NCI-H1092 (cell line): ENCODE measurements at places on chromosomes 13 and 19.

GRCh38 chr13:50891206-50891605, 18.4 kb upstream of the RNASEH2B start:
- no peak for DNase-seq

GRCh38 chr19:4401769-4402170, 670 bp upstream of the CHAF1A start:
- no peak for DNase-seq

GRCh38 chr13:40077396-40078027, 422.1 kb downstream of the COG6 start:
- DNase-seq, result no peak

DNA sequence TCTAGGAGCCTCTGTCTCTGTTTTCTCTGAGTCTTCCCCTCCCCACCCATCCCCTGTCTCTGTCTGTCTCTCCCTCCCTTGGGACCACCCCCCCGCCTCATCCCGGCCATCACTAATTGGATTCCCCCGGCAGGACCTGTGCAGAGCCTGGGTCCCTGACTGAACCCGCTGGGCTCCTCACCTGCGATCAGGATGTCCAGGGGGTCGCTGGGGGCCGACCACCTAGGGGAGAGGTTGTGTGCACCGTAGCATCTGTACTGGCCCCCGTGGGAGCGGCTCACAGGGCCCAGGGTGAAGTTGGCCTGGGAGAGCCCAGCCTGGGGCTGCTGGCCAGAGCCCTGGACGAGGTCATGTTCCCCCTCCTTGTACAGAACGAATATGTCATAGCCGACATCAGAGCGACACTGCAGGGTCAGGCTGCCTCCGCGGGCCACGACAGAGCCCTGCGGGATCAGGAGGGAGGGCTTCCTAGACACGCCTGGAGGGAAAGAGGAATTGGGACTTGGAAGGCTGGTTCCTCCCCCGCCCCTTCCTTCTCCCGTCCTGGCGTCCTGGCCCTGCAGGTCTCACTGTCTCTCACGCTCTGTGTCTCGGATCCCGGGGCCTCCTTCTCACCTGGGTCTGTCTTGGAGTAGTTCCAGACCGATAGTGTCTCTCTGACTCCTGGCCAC, 1.8 kb downstream of the LILRB5 start:
- DNase-seq, result no peak

- no peak for DNase-seq
Observed at GRCh38 chr19:47110521-47111005, 3.0 kb downstream of the ZC3H4 start.

GRCh38 chr19:941292-942132, 15.7 kb downstream of the ARID3A start:
- no peak for DNase-seq

- DNase-seq, result no peak
Observed at GRCh38 chr19:14383661-14384555, 2.7 kb downstream of the ADGRE5 start.

- no peak for DNase-seq
Observed at GRCh38 chr13:33543089-33543459, 257.5 kb upstream of the STARD13 start.

- no peak for DNase-seq
Observed at GRCh38 chr13:51385114-51385513, 45.6 kb downstream of the SERPINE3 start.

DNA sequence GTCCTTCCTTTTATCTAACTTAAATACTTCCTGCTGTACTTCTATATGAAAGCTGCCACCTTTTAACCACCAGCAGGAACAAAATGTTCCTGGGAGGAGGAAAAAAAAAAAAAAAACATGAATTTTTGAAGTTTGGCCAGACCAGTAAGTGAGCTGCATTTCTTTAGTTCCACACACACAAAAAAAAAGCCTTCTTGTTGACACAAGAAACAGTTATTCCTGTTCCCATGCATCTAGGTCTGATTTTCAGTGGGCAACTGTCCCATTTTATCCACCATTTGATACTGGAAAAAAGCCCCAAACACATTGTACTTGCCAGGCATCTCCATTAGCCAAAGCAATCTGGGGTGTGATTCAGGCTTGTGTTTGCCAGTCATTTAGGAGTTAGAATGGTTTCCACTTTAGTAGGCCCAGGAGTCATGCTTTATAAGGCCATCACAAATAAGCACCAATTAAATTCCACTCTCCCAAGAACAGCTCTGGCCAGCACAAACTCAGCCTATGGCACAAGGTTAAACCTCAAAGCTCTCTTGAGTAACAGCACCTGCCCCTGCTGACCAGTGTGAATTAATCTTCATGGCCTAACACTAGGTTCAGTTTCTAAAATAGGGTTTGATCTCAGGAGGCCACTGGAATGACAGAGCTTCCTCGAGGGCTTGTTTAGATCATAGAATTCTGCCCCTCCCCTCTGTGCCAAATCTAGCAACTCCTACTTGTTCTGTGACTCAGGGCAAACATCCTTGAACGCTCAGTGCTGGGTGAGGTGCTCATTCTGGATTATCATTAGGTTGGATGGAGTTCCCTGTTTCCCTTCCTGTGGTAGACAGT, 67.1 kb downstream of the NUFIP1 start:
- peak; percentile 79 for DNase-seq

GRCh38 chr19:19443902-19444680, 38.6 kb downstream of the GATAD2A start:
- no peak for DNase-seq

DNA sequence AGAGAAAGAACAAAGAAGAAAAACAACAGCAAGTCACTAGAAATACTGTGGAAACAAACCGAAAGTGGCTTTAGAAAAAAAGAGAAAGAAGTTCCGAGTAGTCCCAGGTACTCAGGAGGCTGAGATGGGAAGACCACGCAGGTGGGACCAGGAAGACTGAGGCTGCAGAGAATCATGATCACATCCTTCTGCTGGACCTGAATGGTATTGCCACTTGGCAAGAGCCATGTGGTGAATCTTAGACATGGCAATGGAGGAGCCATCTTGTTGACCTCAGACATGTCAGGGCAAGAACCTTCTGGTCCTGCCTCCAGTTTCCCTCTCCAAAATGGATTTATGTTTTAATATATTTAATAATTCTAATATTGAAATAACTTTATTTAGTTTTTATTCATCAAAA, 37.4 kb upstream of the ZNF724 start:
- DNase-seq, result no peak
